ENCODE measurements at places on chromosomes 1 and 21.

- no peak for DNase-seq
Observed at GRCh38 chr1:94130851-94131595, 10.1 kb upstream of the ABCA4 start.

DNA sequence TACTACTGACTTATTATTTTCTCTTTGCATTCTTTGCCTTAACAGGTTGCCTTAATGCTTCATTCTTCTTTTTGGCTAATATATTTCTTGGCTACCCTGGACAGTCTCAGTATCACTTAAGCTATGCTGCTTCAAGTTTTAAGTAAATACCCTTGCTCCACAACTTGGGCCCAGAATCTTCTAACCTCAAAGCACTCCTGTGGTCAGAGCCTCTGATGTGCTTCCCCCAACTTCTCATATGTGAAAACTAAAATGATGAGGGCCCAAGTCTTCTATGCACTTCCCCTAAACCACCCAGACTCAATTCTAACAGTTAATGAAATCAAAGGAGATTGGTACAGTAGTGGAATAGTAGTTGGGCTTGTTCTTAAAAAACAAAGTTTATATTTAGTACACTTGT lies 314.1 kb downstream of the PLPP3 start:
- no peak for DNase-seq

DNA sequence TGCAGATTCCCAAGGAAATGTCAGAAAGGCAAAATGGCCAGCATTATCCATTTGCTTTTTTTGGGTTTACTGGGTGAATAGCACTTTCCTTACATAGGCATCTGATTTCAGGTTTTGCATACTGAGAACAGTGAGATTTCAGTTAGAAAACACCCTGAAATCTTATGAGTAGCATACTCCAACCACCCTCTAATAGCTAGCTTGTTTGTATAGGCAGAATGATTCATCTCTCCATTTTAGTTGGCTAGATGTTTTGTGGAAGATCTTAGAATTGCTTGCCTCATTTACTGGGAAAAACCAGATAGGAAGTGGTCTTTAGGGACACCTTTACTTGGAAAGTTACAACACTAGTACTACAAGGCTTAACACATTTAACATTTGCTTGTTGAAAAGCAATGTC lies 10.4 kb downstream of the KYAT3 start:
- no peak for DNase-seq

DNA sequence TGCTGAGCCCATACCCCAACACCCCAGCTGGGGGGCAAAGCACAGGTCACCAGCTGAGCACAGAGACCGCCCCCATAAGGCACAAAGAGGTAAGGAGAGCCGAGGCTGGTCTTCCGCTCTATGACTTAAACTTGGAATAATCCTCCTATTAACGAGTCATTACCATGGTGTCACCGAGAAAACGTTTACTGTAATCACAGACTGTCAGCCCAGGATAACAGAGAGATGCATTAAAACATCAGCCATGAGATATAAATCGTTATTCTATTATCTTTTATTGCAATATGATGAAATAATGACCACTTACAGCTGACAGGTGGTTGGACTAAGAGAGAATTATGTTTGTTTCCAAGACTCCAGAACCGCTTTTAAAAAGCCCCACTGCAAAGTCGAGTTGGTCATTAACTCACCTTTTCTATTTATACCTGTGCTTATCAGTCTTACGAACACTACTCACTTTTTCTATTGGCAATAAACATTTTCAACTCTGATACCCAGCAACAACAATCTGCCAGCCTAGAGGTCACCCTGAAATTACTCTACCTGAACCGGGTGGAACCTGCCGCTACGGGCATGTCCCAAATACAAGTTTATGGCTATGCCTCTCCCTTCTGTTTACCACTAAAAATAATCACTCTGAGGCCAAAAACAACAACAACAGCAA lies 21.5 kb downstream of the NPHP4 start:
- no peak for DNase-seq

DNA sequence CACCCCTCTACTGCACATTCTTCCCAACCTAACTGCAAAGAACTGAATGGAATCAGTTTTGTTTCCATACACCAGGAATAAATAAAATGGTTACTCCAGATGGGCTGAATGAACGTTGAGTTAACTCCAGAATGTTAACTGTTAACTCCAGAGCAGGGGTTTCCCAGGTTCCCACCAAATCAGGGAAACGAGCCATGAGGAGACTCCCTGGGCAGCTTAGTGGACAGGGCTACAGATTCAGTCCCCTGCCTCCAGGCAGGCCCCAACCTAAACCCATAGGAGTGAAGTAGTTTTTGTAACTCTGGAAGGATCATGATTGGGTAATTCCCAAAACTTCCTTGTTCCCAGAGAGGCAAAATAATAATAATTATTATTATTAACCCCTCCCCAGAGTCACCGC lies 14.1 kb downstream of the VSIG8 start:
- no peak for DNase-seq

Measured in pancreas (tissue), 10 donors.